ENCODE measurements at places on chromosomes 2 and 18.
A peak's percentile ranks its signal among the peaks of the same experiment; 100 is the strongest.

DNA sequence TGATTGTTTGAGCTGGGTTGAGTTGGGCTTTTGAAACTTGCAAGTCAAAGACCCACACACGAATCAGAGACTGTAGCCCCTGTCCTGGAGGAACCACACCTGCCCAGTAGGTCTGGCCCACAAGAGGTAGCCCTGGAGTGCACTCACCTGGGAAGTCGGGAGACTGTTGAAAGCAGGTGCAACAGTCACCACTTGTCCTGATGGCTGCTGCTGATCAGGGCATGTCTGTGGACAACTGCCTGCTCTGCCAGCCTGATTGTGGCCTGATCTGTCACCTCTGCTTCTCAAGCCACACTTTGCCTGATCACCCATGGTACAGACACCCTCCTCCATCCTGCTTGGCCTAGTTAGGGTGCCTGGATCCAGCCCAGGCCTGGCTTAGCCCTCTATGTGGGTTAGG is 105.0 kb upstream of the HAAO start:
- DNase-seq, result no peak

DNA sequence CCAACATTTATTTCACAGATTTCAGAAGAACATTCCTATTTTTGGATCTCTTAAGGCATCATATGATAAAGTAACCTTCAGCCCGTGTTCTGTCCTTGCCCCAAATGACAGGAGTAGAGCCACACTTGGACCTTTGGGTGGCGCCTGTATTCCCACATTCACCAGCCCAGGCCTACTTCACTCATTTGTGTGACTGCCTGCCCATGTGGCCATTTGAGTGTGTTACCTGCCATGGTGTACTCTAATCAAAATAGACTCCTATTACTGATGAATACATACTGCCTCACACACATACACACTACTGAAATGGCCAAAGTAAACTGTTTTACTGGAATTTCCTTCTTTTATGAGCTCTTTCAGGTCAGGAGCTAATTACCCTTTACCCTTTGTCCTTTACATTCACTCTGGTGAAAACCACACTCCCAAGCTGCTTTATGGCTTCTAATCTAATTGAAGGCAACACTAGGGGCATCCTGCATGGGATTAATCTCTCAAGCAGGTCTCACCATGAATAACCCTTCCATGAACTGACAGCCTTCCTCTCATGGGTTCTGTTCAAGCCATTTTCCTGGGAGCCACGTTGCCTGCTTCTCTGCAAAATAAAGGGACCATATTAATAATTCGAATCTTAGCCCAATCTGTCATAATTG is 271.0 kb upstream of the GALNT5 start:
- DNase-seq, result no peak

- no peak for DNase-seq
Observed at GRCh38 chr2:233424154-233424951, 70.1 kb downstream of the DGKD start.

- no peak for DNase-seq
Observed at GRCh38 chr2:223416815-223417610, 185.1 kb downstream of the SCG2 start.

- DNase-seq, result no peak
Observed at GRCh38 chr2:69501301-69501700, 64.1 kb upstream of the NFU1 start.

DNA sequence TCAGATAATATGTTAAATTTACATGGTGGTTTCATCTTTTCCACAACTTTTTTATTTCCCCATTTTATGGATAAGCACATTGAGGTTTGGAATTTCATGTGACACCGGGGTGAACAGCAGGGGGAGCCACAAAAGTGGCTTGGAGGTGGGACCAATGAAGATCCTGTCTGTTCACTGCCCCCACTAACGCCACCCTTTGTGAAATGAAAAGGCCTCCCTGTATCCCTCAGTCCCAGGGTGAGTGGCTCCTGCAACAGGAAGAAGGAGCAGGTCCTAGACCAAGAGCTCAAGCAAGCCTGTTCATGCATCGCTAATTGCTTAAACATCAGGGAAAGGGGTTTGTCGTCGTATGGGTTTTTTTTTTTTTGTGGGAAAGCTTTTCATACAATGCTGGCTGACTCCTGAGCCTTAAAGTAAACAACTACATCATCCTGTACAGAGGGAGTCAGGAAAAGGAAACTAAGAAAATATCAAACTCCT is 267.8 kb upstream of the EPAS1 start:
- DNase-seq, result no peak

DNA sequence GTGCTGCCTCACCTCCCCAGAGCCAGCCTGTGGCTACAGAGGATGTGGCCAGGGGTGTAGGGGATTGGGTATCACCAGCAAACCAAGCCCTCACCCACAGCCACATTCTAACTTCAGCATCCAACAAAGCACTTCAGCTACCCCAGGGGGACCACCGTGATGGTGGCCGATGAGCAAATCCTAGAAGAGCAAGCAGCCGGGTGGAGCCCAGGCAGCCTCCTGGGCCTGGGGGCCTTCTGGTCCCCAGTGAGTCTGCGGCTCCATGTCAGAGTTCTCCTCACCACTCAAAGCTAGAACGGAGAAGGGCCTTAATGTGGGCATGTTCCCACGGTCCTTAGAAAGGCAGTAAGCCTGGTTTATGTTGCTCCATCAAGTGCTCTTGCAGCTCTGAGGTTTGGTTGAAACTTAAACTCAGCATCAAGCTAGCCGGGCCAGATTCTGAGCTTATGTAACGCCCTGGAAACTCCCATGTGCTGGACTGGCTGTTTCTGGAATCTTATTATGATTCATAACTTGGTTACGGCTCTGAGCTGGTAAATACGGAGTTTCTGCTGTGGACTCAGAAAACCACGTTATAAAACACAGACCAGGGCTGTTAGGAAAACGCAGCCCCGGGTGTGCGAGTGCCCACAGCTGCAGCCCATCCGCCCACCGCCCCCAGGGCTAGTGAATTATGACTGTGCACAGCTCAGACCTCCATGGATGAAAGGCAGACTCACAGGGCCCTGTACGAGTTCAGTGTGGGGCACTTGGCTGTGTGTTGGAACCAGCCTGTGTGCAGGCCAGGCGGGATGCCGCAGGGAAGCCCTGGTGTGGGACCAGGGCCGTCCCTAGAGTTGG is 99.8 kb downstream of the SEPTIN10 start:
- DNase-seq, result no peak

DNA sequence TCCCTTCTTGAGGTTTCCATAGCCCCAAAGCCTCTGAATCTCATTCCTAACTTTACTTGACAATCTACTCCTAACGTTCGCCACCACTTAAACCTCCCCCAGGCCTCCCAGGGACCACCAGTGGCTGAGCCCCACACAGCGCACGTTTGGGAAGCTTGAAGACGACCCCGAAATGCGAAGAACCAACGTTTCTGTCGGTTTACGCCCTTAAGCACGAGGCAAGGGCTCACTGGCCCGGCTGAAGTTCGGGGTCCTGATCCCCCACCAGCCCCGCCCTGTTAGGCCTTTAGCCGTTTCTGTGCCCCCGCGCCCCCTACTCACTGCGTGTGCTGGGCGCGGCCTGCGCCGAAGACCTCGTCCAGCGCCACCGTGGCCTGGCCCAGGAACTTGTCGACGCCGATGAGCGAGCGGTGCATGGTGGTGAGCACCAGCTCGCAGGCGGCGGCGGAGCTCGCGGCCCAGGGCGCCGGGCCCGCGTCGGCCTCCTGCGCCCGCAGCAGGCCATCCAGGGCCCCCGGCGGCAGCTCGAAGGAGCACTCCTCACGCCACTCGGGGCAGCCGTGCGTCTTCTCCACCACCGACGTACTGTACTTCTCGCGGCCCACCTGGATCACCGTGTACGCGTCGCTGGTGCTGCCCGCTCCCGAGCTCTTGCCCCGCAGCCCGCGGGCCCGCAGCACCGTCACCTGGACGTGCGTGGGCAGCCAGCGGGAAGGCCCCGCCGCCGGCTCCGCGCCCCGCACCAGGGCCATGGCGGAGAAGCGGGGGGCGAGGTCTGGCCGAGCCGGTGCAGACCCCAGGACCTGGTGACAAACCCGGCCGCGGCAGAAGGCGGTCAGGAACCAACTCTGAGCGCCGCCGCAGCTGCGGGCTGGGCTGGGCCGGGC is 479 bp downstream of the RAB11FIP5 start:
- no peak for DNase-seq

GRCh38 chr2:134482131-134482723 is 228.4 kb downstream of the MGAT5 start:
- no peak for DNase-seq

GRCh38 chr2:191389288-191389687 is 144.1 kb downstream of the MYO1B start:
- no peak for DNase-seq

DNA sequence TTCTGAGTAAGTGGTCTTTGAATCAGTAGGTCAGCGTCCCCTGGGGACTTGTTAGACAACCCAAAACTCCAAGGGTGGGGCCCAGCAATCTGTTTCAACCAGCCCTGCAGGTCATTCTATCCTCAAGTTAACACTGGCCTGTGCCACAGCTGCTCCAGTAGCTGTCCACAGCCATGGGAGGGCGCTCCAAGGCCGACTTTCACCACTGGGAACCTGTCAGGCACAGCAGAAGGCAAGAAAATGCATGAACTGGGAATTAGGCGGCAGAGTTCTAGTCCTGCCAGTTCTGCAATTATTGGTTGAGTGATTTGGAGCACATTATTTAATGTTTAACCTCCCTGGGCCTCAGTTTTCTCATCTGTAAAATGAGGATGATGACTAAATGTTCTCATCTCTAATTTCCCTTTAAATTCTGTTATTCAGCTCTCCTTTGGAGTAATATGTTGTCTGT is 17.4 kb upstream of the MRPL33 start:
- DNase-seq, result peak; percentile 84

DNA sequence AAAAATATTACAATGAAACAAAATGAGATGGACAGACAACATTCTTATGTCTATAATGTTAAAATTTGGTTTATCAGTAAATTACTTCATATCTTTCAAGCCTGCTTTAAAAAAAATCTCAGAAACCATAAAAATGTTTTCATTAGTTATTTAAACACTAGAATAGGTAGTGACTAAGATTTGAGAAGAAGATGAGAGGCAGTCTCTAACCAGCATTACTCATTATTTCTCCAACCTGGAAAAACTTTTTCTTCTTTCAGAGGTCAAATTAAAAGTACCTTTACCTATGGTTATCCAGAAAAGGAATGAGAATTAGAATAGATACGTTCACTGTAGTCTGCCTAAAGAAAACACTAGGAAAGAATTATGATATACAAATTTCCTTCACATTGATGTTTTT is 50.3 kb downstream of the IKZF2 start:
- no peak for DNase-seq

- no peak for DNase-seq
Observed at GRCh38 chr2:67388680-67389079, 8.5 kb upstream of the ETAA1 start.

DNA sequence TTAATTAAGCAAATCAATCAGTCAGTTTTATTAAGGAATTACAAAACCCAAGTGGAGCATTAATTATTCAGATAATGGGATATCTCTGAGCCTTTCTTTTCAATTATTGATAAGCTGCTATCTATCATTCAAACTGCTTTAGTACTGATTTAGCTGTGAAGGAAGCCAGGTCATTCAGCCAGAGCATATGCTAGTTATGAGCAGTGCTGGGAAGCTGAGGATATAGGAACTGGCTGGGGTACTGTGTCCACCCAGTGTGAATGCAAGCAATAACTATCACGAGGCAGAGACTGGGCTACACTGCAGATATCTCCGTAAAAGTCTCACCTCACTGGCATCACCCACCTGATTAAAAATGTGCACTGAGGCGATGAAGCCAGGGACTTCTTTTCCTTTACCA is 496.7 kb upstream of the PIK3C3 start:
- DNase-seq, result no peak

DNA sequence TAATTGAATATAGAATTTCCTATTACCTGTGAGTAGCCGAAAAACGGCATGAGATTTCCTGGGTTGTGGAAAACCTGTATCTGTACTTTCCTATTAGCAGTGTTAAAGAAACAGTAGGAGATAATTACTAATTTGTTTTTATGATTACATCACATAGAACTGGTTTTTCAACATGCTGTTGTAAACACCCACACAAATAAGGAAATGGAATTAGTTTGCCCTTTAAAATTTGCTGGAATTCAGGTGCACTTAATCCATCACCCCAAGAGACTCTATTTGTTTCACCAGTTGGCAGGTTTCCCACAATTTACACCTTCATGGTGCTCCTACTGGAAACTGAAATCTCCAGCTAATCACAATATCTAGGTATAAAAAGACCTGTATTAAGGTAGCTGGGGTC is 274.1 kb upstream of the SLC8A1 start:
- DNase-seq, result no peak

- no peak for DNase-seq
Observed at GRCh38 chr2:145592361-145592760, 1072.4 kb upstream of the ZEB2 start.

DNA sequence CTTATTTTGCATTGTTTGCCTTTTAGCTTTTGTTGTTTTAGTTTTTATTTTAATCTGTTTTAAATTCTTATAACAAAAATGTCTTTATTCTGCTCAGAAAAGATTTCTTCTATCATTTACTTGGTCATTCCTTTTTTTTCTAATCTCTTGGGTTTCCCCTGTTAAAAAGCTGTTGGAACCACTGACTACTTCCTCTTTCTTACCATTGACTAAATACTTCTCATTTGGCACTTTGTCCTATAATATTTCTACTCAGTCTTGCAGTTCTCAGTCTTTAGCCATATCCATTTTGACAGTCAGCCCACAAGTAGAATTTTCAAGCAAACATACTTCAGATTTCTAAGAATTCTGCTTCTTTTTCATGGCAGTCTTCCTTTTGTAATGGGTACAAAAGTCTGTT is 567.2 kb downstream of the SATB2 start:
- DNase-seq, result peak; percentile 79

DNA sequence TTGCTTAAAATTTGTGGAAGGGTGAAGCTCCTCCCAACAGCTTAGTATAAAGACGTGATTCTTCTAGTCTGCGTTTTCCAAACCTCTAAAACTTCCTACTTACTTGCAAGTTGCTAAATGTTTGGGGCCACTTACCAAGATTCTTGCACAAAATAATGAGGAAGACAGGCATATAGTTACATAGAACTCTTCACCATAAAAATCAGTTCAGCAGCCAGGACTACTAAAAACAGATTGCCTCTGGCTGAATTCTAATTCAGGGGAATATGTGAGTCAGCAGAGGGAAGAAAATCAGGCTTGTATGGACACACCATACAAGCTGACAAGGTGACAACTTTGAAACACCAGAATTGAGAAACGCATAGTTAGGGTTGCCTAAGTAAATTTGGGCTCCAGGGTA is 2.8 kb upstream of the PEX13 start:
- no peak for DNase-seq

GRCh38 chr18:2985628-2986027 is 27.3 kb downstream of the LPIN2 start:
- peak; percentile 62 for DNase-seq

DNA sequence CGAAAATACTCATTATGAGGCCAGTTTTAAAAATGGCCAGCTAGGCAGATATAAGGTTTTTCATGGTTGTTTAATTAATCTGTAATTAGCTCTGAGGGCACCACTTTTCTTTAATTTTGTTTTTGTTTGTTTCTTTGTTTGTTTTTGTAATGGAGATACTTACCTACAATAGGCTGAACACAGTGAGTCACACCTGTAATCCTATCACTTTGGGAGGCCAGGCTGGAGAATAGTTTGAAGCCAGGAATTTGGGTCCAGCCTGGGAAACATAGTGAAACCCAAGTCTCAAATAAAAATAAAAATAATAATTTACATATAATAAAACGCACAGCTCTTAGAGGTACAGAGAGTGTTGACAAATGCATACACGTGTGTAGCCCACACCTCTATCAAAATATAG is 56.8 kb upstream of the MSH2 start:
- DNase-seq, result no peak

GRCh38 chr2:10297959-10298531 is 4.7 kb upstream of the HPCAL1 start:
- DNase-seq, result peak; percentile 52

All from Kasumi-1 (cell line).